Naive thymus-derived CD4-positive, alpha-beta T cell (primary cell): ENCODE measurements at places on chromosomes 13 and 19. TPM values are rescaled to one million over a fixed set of nuclear protein-coding genes. Genes with fewer than 3 reads are reported as not detected.

DNA sequence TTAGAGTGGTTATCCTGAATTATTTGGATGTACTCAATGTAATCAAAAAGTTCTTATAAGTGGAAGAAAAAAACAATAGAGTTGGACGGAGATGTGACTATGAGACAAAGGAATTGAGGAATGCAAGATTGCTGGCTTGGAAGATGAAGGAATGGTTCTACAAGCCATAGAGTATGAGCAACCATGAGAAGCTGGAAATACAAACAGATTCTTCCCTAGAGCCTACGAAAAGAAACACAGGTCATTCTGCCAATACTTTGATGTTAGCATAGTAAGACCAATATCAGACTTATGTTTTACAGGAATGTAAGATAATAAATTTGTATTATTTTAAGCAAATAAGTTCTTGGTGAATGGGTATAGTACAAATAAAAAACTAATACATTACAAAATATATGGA, 249.2 kb downstream of the DIAPH3 start:
- H3K27me3 ChIP-seq = no peaks in the 10 kb centered on the region
- no peak overlapping the region for H3K4me3 ChIP-seq
- no peaks in the 10 kb centered on the region for H3K36me3 ChIP-seq
- H3K27ac ChIP-seq = no peak overlapping the region
- H3K4me1 ChIP-seq = no peaks in the 10 kb centered on the region

DNA sequence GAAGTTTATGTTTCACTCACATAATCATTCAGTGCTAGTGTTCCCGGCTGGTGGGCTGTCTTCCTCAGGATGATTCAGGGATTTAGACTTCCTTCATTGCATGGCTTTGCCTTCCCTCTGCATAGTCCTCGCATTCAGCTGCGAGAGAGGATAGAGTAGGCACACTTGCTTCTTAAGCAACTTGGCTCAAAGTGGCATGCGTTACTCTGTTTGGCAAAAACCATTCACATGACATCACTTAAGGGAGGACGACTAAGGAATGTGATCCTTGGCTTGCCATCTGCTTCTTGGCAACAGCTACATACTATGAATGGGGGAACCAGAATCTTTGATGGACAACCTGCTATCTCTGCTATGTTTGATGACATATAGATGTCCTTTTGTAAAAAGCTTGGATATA, 359.3 kb downstream of the TDRD3 start:
- no peak overlapping the region for H3K4me3 ChIP-seq
- no peak for DNase-seq
- no peak overlapping the region for H3K27ac ChIP-seq
- no peaks in the 10 kb centered on the region for H3K4me1 ChIP-seq
- H3K36me3 ChIP-seq = no peaks in the 10 kb centered on the region

DNA sequence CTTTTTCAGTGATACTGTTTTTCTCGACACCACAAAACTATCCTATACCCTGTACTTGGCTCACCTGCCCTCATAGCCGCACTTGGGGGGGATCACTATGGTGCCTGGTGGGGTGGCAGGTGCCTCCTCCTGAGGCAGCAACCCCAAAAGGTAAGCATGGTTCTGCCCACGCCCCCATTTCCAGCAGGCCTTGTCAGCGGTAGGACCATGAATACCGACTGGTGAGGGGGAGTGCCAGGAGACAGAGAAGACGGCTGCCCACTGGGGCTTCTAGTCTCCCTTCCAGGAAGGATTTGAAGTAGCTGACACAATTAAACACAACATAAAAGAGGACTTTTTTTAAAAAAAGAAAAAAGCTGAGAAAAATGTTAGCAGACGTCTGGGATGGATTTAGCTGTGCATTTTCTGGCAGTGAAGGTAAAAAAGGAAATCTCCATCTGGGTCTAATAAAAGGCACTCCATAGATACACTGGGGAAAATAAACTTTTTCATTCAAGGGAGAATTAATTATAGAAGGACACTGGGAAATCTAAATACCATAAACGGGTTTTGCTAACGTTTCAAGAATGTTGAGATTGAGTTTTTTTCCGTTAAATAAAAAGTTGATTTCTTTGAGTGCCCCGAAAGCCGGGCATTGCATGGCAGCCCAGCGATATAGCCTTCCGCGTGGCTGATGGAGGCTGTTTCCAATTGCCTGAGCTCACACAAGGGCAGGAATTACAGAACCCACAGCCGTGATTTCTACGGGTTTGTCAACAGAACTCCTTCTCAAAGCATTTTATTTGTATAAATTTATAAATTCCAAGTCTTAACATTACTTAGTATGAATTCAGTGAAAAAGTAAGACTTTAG, 45.1 kb downstream of the ATP11A start:
- H3K4me1 ChIP-seq = no peaks in the 10 kb centered on the region
- no peaks in the 10 kb centered on the region for H3K27me3 ChIP-seq
- H3K4me3 ChIP-seq = no peak overlapping the region
- DNase-seq = no peak

GRCh38 chr19:10551698-10552301, 8.1 kb downstream of the ATG4D start:
- H3K27me3 ChIP-seq = no peaks in the 10 kb centered on the region
- H3K36me3 ChIP-seq = peaks cover 18% of the 10 kb centered on the region

GRCh38 chr19:55303477-55303876, 19.7 kb downstream of the BRSK1 start:
- H3K27ac ChIP-seq = no peak overlapping the region
- no peaks in the 10 kb centered on the region for H3K36me3 ChIP-seq
- H3K4me3 ChIP-seq = no peak overlapping the region

GRCh38 chr19:40282209-40282580, 3.0 kb downstream of the AKT2 start:
- no peak for DNase-seq
- no peak overlapping the region for H3K27ac ChIP-seq
- H3K27me3 ChIP-seq = no peaks in the 10 kb centered on the region

GRCh38 chr19:32450217-32450616, 44.6 kb downstream of the DPY19L3 start:
- no peaks in the 10 kb centered on the region for H3K4me1 ChIP-seq
- H3K36me3 ChIP-seq = no peaks in the 10 kb centered on the region
- no peak for DNase-seq
- no peaks in the 10 kb centered on the region for H3K27me3 ChIP-seq
- no peak overlapping the region for H3K27ac ChIP-seq
- H3K4me3 ChIP-seq = no peak overlapping the region

DNA sequence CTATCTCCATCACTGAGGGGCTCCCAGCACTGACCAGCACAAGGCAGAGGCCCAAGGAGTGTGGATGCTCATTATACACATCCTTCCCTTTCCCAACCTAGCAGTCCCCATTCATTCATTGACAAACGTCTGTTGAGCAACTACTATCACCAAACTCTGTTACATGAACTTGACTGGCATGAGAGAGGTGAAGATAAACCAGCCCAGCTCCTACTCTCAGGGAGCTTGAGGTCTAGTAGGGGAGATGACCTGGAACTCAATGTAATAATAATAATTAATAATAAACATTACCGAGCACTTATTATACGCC, 8.9 kb upstream of the CEACAM16 start:
- no peak for DNase-seq
- no peak overlapping the region for H3K4me3 ChIP-seq
- H3K27ac ChIP-seq = no peak overlapping the region
- H3K4me1 ChIP-seq = peaks cover 21% of the 10 kb centered on the region

The C2CD4C gene
- polyA plus RNA-seq = not detected

The ACP7 gene
- not detected for polyA plus RNA-seq
